ENCODE measurements at places on chromosomes 1 and 21. TPM values are rescaled to one million over a fixed set of nuclear protein-coding genes. Genes with fewer than 3 reads are reported as not detected.

The PSMA5 gene
- total RNA-seq, result 166 TPM

- DNase-seq, result no peak
- no peaks in the 10 kb centered on the region for H3K4me1 ChIP-seq
- H3K27me3 ChIP-seq, result no peaks in the 10 kb centered on the region
- no peaks in the 10 kb centered on the region for H3K36me3 ChIP-seq
- H3K27ac ChIP-seq, result no peak overlapping the region
Measured at GRCh38 chr1:212260557-212261355, 24.5 kb upstream of the PPP2R5A start.

The LDLRAD1 gene
- not detected for total RNA-seq

DNA sequence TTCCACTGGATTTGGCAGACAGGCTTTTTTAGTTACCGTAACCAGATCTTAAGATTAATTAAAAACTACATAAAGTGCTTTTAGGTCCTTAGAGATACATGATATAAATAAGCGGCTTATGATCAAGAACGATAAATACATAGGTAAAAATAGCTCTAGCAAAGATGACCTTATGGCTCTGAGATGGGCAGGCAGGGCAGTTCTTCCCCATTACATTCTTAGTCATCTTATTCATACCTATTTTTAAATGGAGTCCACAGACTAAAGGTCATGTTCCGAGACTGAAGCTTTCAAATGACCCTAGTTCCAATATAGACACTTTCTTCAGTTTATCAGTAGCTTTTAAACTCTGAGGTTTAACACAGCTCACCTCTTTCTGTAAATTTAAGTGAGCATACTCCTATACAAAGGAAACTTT is 4.3 kb downstream of the MCL1 start:
- H3K27me3 ChIP-seq, result no peaks in the 10 kb centered on the region
- H3K4me1 ChIP-seq, result peaks cover 23% of the 10 kb centered on the region
- no peak for DNase-seq
- peaks cover 27% of the 10 kb centered on the region for H3K36me3 ChIP-seq
